Prostate gland (tissue), 2 donors: ENCODE measurements at places on chromosomes 2 and 18.

GRCh38 chr2:60317844-60318243 is 235.6 kb downstream of the BCL11A start:
- DNase-seq, result no peak

DNA sequence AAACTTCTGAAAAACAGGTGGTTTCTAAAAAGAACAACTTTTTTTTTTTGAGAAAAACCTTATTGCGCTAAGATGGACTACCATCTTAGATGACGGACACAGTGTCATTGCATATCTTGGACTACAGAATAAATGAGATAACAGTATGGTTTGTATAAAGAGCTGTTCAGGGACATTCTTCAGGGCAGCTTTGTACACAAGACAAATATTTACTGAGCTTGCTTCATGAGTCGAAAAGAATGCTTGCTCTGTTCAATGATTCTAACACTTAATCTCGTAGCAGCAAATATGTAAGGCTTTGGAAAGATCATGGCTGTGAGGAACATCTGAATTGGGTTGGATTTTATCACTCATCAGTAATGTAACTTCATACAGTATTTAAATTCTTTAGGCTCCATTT is 282.5 kb upstream of the CWC22 start:
- DNase-seq, result no peak

GRCh38 chr2:80326214-80326613 is 21.7 kb upstream of the LRRTM1 start:
- DNase-seq, result no peak

DNA sequence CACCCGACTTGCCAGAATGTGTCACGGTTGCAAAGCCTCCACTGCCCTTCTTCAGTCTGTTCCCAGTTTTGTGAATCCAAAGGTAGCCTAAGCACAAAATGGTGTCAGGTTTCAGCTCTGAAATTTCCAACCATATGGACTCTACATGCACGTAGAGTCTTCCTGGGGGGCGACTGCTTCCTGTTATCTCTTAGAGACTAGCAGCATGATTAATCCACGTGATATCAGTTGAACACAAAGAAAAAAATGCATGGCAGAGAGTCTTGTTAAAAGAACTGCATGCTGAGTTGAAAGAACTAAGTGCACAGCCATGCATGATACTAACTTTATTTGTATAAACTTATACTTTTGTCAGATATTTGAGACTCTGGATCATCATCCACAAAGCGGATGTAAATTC is 404.4 kb downstream of the SOCS6 start:
- no peak for DNase-seq

- no peak for DNase-seq
Measured at GRCh38 chr2:23065210-23065609, 319.8 kb upstream of the KLHL29 start.

- no peak for DNase-seq
Measured at GRCh38 chr18:36186461-36187192, 670 bp upstream of the MOCOS start.
